Omental fat pad (tissue), 4 donors: ENCODE measurements at places on chromosomes 1 and 21.

DNA sequence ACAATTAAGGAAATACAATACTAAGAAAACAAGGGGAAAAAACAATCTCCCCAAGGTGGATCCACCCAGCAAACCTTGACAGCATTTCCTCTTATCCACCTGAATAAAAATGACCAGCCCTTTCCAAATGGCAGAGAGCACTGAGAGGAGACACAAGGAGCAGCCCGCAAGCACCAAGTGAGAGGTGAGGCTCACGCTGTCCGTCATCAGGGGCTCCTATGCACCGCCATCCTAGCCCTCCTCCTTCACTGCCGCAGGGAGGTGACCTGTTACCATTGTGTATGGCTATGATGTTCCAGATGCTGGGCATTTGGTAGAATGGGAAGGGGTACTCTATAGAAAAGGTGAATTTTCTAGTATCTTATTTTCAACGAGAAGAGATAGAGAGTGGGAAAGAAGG, 31.2 kb upstream of the IL20 start:
- DNase-seq = no peak

GRCh38 chr1:167412072-167412471, 106.3 kb downstream of the CD247 start:
- no peak for DNase-seq

GRCh38 chr1:246226041-246226440, 281.0 kb downstream of the SMYD3 start:
- no peak for DNase-seq

GRCh38 chr1:19940486-19941205, 17.2 kb upstream of the PLA2G2E start:
- DNase-seq = no peak

GRCh38 chr21:27040738-27041469, 74.0 kb upstream of the ADAMTS5 start:
- no peak for DNase-seq

GRCh38 chr1:212666116-212666775, 33.4 kb downstream of the BATF3 start:
- no peak for DNase-seq

DNA sequence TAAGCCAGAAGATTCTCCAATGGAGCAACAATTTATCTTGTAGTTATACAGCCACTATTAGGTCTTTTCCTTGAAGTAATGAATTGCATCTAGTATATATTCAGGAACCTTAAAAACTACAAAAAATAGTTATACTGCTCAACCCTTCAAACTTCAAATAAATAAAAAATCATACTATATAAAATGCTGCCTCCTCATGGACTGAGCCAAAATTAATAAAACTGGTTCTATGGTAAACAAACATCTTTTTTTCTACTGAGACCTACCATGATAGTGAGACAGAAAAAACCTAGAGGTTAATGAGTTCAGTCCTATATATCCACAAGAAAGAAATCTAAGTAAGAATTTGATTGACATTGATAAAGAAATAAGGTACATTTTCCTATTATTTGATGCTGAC, 67.7 kb downstream of the GPATCH2 start:
- DNase-seq = no peak

DNA sequence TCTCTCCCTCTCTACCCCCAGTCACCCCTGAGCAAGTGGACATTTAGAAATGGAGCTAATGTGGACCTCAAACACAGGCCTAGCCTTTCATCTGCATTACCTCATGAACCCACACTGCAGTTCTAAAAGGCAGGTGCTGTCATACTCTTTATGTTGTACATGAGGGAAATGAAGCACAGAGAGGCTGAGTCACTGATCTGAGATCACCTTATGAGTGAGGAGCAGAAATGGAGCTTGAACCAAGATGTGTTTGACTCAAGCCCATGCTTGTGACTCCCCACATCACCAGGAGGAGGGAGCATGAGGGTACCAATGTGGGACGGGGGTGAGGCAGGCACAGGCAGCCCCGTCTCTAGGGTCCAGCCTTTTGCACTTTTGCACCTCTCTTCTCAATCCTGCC, 702.8 kb downstream of the PTPRU start:
- no peak for DNase-seq

DNA sequence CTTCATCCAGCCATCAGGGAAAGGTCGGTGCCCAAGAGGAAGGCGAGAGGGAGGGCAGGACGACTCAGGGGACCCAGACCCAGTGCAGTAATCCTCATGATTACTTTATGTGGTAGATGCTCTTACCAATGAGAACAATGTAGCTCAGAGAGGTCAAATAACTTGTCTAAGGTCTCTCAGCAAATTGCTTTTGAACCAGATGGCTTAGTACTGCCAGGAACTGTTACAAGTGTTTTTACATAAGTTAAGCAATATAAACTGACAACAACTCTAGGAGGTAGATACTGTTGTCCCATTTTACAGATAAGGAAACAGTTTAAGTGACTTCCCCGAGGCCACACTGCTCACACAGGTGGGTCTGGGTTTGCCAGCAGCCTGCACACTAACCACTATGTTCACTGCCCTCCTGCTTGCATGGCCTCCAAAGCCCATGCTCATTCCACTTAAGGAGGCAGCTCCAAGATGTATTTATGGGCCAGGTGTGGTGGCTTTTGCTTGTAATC, 111.7 kb downstream of the LACTBL1 start:
- no peak for DNase-seq

DNA sequence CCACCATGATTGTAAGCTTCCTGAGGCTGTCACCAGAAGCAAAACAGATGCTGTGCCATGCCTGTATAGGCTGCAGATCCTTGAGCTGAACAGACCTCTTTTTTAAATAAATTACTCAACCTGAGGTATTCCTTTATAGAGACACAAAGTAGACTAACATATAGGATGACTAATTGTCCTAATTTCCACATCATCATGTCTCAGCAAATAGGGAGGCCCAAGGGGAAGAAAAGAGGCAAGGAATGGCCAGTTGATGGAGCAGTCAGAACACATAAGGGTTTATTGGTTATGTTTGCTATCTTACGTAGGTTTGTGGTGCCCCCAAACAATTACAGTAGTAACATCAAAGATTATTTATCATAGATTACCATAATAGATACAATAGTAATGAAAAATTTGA, 126.2 kb downstream of the RASAL2 start:
- DNase-seq = no peak

DNA sequence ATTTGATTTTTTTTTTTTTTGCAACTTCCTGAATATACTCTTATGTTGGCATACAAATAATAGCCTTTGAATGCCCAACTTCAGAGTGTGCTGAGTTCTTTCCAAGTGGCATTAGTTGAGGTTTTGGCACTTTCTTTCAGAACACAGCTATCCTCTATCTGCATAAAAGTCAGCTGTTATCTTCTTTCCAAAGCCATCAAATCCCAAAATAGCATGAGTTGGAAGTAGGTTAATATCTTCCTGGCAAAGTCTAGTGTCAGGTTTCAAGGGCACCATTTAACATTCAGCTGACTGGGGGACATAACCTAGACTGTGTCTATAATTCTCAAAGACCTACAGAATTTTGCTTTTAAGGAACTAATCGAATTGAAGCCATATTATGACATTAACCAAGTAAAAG, 223.9 kb downstream of the PLPP3 start:
- DNase-seq = no peak

GRCh38 chr1:14866911-14867612, 268.6 kb downstream of the KAZN start:
- DNase-seq = no peak

GRCh38 chr1:205598841-205599668, 32.8 kb downstream of the ELK4 start:
- no peak for DNase-seq

- DNase-seq = no peak
Measured at GRCh38 chr1:147270721-147271120, 28.2 kb downstream of the CHD1L start.

- no peak for DNase-seq
Measured at GRCh38 chr1:181180407-181181031, 92.0 kb downstream of the IER5 start.

- no peak for DNase-seq
Measured at GRCh38 chr1:30572192-30572591, 151.2 kb downstream of the MATN1 start.

DNA sequence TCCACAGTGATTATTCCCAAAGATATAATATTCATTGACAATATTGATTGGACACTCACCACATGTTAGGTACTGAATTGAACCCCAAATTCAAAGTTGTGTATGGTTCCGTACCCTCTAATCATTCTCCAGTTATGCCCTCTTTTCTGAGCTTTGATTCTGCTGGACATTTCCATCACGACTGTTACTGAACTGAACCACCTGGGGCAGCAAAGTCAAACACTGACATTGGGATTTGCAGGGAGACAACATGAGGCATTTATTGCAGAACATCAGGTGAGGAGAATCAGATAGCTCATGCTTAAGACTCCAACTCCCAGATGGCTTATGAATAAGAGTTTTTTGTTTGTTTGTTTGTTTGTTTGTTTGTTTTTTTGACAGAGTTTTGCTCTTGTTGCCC, 420.9 kb downstream of the DISC1 start:
- DNase-seq = no peak

- no peak for DNase-seq
Measured at GRCh38 chr1:119871881-119872280, 24.4 kb downstream of the ADAM30 start.

DNA sequence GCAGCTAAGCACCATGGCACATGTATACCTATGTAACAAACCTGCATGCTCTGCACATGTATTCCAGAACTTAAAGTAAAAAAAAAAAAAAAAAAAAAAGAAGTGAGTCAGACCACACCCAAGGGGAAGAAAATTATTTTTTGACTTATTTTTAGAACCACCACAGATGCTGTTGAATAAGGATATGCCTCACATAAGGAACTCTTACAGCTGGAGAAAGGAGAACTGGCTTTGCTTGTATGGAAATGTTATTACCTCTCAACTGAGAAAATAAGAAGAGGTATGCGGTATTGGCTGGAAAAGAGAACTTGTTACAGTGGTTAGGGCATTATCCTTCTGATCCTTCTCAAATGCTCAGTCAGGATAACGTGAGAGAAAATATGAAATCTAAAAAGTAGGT, 27.5 kb upstream of the FCER1A start:
- DNase-seq = no peak
